ENCODE measurements at places on chromosomes 3 and 15.
A peak's percentile ranks its signal among the peaks of the same experiment; 100 is the strongest.

DNA sequence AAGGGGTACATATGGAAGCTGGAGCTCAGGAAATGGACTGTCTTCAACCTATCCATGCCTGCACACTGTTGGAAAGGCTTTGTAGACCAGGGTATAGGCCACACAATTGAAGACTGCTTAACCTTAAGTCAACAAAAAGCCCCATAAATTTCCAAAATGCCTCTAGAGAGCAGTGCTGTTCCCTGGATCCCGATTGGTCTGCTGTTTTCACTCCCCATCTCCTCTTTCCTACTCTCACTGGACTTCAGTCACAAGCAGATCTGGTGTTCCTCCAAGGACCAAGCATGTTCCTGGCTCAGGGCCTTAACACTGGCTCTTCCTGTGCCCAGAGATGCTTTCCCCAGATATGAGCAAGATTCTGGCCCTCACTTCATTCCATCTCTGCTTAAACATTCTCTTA is 22.8 kb upstream of the LRRC34 start:
- DNase-seq = no peak

DNA sequence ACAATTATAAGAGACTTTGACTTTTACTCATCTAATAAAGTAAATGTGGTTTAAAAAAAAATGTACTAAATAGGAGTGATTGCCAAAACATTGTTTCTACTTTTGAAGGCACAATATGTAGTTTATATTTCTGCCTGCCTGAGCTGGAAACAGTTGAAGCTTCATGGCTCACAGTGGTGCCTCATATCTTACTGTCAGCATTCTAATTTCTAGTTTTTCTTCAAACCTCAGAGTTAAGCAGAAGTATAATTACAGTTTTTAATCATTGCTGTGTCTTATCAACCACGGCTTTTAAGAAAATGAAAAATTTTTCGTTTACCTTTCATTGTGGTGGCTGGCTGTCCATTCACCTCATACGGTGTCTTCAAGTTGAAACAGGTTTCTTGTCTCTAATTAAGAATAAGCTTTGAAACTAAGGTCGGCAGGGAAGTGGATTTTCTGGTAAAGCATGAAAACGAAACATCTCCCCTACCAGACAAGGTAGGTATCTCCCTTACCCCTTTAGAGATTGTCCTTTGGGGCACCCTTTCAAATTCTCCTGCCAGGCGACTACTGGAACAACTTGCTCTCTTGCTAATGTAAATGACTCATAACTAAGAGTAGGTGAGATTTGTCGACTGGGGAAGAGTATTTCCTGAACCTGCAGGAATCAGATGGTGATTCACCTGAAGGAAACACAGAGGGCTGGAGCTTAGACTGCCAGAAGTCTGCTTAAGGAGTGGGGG is at the start of gene GPR87:
Gene GPR87 (minus strand): TSS at position 554 of the 725 bp plus-strand sequence. CDS start 16,720 bp downstream, outside the sequence.
- no peak for DNase-seq

DNA sequence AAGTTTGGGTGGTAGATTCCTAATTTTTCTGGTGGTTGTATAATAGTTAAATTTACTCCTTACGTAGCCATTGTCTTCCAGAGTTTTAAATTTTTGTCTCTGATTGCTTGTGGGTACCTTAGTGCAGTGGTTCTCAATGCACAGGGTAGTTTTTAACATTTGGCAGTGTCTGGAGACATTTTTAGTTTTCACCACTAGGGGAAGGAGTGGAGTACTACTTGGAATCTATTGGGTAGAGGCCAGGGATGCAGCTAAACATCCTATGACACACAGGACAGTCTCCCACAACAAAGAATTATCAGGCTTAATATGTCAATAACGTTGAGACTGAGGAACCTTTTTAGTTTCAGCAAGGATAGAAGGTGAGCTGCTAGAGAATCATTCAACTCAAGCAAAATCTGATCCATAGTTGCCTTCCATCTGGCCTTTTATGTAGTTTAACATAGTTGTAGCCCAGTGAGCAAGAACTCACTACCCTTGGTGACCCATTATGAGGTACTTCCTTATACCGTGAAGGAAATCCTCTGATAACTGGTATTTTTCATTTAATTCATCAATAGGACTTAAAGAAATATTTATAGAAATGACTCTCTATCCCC is 8.6 kb upstream of the STX19 start:
- peak; percentile 70 for DNase-seq

DNA sequence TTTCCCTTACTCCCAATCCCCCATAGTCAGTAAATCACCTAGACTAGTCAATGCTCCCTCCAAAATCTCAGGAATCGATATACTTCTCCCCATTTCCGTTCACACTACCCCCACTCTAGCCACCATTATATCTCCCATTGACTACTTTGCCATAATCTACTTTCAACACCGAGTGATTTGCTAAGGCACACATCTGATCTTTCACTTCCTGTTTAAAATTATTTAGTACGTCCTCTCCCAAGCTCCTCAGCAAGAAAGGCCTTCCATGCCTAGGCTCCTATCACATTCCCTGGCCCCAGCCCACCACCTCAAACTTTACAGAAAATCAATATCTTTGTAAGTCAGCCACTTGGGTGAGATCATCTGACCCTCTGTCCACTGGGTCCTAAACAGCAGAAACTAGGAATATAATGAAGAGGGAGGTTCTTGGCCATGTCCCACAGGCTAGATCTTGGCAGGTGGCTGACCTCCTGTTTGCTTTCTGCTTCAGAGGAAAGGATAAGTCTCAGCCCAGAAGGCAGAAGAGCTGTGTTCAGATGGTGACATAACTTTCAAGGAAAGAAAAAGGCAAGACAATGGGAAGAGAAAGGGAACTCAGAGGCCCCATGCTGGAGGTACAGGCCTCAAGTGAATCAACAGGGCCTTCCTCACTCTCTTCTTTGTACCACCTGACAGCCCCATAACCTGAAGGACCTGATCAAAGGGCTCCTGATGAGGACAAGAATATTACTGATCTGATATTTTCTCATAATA is 103.0 kb downstream of the RPL22L1 start:
- no peak for DNase-seq

DNA sequence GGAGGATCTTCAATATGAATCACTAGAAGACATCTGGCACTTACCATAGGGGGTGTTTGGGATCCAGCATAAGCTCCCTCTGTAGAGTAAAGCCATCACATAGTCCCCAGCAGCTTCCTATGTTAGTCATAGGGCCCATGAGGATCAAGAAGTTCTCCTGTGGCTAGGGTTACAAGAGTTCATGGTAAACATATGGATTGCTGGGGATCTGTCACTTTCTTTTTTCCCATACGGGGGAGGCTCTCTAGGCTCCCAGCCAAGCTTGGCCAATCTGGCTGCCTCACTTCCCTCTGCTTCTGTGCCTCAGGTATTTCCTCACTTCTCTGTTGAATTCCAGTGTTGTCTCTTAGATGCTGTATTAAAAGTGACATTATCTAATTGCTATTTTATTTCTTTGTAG is 597.9 kb downstream of the PDCD6IP start:
- peak; percentile 44 for DNase-seq

DNA sequence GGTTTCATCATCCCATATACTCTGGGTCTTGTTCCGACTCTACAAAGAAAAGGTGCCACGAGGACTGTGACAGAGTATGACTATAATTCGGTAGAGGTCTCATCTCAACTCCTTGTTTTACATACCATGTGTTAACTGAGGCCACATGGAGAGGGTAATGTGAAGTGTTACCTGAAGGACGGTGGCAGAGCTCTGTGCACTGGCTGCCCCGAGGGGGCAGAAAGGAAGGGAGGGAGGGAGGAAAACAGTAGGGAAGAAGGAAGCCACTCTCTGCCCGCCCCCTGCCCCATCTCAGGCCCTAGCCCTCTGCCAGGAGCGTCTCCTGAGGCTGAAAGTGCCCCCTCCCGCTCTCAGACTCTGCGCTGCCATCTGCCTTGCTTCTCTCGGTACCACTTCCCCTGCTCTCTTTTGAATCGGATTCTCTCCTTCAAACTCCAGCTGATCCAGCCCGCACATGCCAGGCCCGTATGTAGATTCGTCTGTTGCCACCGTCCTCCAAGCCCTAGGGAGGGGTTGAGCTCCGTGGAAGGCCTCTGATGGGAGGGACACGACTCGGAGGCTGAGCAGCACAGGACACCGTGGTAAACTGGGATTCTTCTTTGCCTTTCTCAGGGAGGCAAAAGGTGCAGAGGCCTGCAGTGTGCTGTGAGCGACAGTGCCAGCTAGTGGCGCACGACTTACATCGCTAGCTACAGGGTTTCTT is 70.5 kb upstream of the ATP10A start:
- DNase-seq = peak; percentile 31

GRCh38 chr15:51992953-51993352 is 21.4 kb upstream of the LEO1 start:
- DNase-seq = no peak

DNA sequence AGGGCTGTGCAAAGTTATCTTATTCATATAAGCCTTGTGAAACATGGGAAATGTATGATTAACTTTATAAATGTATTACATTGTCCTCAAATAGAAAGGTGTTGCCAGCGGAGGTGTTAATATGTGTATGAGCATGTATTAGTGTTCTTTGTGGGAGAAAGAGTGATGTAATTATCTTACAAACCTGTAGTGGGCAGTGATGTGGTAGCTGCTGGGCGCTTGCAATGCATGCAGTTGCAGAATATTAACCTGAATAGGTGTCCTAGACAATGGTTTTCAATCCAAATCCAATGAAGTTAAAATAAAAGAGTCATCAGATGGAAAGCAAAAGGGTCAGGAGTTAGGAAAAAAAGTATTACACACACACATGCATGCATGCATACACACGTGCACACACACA is 881.3 kb upstream of the CADM2 start:
- DNase-seq = no peak
